ENCODE measurements at places on chromosomes 12 and 14. TPM values are rescaled to one million over a fixed set of nuclear protein-coding genes. Genes with fewer than 3 reads are reported as not detected.

RTL1 gene
- not detected for total RNA-seq

- no peak for DNase-seq
Observed at GRCh38 chr14:59699442-59699841, 122.8 kb upstream of the CCDC175 start.

DNA sequence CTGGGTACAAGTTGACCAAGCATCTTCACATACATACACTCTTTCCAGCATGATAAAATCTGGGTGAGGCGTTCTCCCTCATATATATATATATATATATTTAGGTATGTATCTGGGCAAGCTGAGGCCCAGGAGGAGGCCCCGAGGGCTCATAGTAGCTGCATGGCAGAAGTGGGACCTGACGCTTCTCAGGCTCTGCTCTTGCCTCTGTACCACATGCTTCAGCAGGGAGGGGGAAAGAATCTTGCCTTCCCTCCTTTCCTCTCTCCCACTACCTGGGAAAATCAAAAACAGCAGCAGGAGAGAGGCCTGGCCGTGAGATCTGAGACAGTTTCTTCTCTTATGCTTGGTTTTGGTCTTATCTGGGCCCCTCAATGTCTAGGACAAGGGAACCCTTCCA, 9.2 kb downstream of the PPP1R1A start:
- DNase-seq, result no peak

PLEKHG3 gene
- 32.8 TPM for total RNA-seq

DNA sequence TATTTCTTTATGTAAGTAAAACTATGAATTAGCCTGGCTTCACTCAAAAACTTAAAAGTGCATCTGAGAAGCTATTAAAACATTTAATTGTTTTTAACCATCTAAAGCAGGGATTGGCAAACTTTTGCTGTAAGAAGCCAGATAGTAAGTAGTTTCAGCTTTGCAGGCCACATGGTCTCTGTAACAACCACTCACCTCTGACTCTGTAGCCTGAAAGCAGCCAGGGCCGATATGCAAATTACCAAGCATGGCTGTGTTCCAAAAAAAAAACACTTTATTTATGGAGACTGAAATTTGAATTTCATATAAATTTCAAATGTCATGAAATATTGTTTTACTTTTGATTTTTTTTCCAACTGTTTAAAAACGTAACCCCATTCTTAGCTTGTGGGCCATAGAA, 95.3 kb downstream of the CIT start:
- no peak for DNase-seq

KRT2 gene
- total RNA-seq, result not detected

DNA sequence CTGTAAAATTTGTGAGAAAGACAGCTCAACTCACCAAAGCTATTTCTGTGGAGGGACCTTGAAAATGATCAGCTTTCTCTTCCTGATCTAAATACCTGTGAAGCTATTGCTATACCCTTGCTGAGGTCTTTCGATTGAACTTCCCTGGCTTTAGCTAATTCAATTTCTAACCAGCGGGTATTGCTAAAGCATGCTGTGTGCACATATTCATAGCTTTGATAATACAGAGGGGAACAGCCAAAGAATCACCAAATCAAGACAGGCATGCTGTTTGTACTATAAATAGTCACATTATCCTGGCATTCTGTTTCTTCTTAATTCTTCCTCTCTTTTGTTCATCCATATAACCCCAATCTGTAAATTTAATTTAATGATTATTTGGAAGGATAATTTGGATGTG, 233.0 kb downstream of the LRFN5 start:
- no peak for DNase-seq

KRT79 gene
- not detected for total RNA-seq

Measured in left lobe of liver (tissue), 2 donors.